ENCODE measurements at places on chromosomes 6 and 20.

DNA sequence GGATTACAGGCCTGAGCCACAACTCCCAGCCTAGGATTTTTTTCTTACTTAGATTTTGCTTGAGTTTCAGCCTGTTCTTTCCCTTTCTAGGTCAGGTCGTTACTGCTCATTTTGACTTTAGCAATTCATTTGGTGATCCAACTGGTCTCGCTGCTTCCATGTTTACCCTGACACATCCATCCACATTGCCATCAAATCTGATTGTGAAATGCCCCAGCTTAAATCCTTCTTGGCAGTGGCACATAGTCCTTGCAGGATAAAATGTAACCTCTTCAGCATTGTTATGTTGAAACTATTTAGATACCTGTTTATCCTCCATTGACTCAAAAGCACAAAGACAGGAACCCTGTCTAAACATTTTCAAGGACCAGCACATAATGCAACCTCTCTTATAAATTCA is 77.2 kb downstream of the DNAH8 start:
- DNase-seq = no peak

- peak; percentile 90 for DNase-seq
Measured at GRCh38 chr20:24497851-24498250, 28.4 kb downstream of the SYNDIG1 start.

DNA sequence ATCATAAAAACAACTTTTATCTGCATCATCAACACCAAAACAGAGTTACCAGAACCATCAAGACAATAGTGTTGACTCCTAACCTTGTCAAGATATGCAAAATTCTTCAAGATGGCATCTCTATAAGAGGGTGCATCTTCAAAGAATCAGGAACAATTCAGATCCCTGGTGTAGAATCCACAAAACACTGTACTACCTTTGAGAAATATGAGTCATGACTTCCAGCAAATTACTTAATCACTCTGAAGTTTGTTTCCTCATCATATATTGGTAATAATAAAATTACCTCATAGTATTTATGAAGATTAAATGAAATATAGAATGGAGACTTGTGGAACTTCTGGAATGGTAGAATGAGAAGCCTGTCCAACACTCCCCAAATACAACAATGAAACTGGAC is 221.3 kb upstream of the SUPT3H start:
- DNase-seq = no peak

- no peak for DNase-seq
Measured at GRCh38 chr6:83613378-83613777, 95.5 kb downstream of the SNAP91 start.

GRCh38 chr6:51199733-51200260 is 381.1 kb downstream of the TFAP2B start:
- no peak for DNase-seq

DNA sequence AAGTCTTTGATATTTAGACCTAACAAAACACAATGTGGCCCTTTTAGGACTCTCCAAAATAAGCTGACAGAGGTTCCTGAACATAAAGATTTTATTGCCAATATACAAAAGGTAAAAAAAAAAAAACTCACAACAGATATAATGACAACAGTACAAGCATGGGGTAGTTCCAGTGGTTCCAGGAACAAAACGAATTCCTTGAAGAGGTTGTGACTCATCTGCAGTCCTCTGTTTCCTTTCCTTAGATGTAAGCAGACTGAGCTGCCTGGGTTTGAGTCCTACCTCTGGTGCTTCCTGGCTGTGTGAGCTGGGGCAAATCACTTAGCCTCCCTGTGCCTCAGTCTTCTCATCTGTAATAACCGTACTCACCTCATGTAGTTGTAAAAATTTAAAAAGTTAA is 13.3 kb upstream of the CTAGE9 start:
- DNase-seq = no peak

- DNase-seq = no peak
Measured at GRCh38 chr6:141977782-141978181, 154.9 kb upstream of the GJE1 start.

DNA sequence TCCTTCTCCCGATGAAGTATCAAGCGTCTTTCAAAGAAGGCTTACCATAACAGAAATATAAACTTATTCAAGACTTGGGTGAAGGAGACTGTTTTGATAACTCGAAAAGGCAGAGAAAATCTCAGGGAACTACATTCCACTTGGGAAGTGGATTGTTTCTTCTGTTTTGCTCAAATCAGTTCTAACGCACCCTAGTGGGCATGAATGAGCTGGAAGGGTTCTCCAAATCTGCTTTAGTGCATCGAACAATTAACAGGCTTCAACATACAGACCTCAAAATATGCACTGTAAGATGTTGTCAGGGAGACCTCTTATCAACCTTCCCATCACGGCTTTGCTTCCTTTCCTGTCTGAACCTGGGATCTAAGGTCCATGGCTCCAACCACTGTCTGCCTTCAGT is 392.5 kb downstream of the CD83 start:
- no peak for DNase-seq

- DNase-seq = no peak
Measured at GRCh38 chr6:157684620-157685299, 138.3 kb upstream of the SNX9 start.

- no peak for DNase-seq
Measured at GRCh38 chr6:12892151-12892550, 175.6 kb downstream of the PHACTR1 start.

DNA sequence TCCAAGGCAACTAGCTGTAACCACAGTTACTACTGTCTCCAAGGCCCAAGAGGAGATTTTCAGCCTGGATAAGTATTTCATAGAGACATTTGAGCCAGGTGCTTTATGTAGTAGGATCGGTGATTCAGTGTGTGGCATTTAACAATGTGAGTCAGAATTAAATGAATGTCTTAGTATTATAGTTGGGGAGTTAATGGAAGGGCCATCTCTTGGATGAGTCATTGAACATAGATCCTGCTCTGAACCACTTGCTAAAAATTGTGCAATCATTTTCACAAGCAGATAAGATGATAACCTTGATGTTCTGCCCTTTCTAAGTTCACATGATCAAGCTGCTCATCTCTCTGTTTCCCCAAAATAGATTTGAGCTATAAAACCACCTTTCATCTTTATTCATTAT is 668.9 kb upstream of the CITED2 start:
- DNase-seq = no peak

DNA sequence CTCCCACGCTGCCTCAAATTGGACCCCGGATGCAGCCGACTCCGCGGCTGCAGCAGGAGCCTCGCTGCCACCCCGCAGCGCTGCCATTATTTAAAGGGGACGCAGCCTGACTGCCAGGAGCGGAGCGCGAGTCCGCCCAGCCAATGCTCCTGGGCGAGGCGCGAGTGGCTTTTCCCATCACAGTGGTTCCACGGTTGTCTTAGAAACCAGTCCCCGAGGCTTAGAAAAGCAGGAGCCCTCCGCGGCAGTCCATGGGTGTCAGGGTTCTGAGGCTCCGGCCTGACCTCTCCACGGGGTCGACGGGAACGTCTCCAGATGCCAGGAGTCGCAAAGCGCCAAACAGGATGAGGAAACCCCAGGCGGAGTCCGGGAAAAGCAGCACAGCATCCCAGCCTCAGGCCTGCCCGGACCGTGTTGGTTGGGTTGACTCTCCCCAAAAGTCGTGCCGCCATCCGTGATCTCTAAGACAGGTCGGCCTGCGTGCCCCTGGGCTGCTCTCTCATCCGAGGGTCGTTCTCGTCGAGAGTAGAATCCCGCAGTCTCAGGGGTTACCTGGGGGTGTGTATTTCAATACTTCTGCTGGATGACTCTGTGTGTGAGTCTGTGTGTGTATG is 975.8 kb upstream of the DEFB115 start:
- no peak for DNase-seq

GRCh38 chr20:8077137-8077466 is 55.0 kb upstream of the PLCB1 start:
- no peak for DNase-seq

GRCh38 chr6:166162599-166163342 is 4.9 kb downstream of the TBXT start:
- DNase-seq = no peak

GRCh38 chr20:24970754-24971153 is 21.7 kb downstream of the CST7 start:
- DNase-seq = no peak

DNA sequence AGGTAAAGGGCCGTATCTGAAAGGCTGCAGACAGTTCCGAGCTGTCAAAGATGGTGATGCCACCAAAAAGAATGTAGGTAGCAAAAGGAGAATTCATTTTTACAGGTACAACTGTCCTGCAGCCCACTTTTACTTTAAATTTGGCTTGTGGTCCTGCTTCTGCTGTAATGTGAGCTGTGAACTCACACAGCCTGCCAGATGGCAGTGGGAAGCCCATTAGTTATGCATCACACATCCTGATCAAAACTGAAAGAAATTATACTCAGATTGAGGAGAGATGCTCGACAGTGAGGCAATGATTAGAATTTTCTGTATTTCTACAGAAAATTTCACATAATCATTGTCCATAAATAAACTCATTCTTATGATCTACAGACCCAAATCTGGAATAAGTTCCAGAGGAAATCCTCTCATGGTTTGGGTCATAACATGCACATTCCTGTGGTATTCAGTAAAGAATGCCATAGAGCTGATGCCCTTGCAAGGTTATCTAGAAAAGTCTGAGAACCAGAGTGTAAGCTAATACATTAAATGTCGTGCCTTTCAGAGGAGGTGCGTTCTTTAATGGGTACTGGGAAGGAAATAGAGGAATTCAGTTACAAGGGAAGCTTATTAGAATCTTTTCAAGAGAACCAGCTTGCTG is 23.9 kb upstream of the E2F3 start:
- DNase-seq = no peak

- DNase-seq = no peak
Measured at GRCh38 chr6:109671733-109672132, 19.3 kb downstream of the AK9 start.

DNA sequence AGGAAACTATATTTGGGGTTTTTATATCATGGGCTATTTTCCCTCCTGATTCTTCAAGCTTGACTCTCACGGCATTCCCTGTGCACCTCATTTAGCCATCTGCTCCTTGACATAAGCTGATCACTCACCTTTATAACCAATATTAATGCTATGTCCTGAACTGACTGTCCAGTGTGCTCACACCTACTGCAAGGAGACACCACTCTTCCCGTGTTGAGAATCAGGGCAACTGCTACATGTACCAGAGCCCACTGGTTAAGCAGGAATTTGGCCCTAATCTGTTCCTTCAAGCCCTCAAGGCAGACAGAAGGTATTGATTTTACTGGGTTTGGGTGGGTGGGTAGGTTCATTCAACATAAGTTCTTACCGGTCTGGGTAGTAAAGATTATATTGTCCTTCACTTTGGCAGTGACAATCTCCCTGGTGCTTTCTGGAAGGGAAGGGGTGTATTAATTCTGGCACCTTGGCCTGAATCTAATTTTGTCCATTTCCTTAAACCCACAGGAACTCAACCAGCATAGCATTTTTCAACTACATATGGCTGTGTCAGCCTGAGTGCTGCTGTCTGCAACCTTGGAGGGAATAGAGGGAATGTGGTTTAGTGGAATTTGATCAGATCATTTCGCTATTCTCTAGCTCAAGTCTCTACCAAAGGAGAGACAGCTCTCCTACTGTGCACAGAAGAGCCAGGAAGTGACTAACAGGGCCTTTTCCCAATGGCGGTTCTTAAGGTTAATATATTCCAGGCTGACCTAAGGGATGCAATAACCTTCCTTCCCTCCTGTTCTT is 293.2 kb downstream of the BTBD9 start:
- DNase-seq = no peak

DNA sequence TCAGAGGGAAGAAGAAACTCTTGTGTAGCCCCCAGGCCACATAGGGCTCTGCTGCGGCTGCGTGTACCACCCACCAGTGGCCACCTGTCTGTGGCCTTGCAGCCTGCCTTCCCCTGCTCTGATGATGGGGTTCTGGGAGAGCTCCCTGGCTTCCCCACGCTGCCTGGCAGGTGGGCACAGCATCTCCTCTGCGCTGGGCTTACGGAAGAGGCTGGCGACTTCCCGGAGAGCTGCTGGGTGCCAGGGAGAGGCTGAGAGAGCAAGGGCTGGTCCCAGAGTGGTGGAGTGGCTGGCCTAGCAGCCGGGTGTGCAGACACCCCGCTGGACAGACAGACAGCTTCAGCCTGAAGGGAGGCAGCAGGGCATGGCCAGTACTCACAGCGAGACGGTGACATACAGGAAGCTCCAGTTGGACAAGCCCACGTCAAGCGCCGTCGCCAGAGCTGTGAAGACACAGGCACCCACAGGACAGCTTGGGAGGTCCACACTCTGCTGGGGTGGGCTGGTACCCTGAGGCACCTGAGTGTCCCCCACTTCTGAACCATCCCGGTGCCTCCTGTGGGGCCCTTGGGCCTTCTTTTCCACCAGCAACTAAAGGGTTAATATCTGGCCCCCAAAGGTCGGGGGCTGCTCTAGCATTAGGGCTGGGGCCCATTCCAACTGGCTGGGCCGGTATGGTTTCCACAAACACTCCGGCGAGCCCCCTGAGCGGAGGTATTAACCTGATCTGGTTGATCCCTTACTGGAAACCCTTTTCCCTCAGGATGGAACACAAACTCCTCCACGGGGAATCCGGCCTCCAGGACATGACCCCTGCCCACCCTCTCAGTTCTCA is 48.1 kb upstream of the CDH22 start:
- DNase-seq = no peak

GRCh38 chr6:12418946-12419345 is 128.8 kb downstream of the EDN1 start:
- no peak for DNase-seq

DNA sequence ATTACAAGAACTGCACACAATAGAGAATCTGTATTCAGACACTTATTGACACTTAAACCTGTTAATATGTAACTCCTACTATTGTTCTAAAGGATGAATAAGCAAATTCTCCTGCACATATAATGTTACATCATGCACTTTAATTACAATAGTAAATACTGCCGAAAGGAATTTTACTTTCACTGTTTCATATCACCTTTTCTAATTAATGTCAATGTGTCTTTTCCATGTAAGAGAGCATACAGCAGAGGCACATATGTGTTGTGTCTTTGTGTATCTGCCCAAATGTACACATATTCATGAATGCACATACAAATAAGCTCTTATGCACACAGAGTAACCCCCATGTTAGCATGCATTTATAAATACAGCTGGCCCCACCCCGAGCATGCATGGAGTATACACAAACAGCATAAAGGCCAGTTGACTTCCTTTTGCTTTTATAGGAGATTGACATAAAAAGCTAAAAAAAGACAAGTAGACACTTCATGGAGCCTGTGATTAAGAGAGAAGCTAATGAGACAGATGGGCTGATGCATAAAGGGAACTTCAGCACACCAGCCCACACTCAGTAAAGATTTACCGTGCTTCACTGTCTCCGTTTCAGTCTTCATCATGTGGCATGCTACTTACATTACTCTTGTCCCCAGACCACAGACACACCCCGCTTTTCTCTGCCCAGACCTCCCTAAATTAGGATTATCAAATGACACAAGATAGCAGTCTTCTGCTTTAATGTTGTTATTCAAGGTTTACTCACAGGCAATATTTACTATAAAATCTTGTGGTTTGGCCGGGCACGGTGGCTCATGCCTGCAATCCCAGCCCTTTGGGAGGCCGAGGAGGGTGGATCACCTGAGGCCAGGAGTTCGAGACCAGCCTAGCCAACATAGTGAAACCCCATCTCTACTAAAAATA is 184.6 kb downstream of the ATXN1 start:
- DNase-seq = no peak

Data from NCI-H1105 (cell line).